Esophagus squamous epithelium (tissue), 5 donors: ENCODE measurements at places on chromosomes 16 and 17.
A peak's percentile ranks its signal among the peaks of the same experiment; 100 is the strongest.

- no peak overlapping the region for H3K4me3 ChIP-seq
- H3K27ac ChIP-seq: no peak overlapping the region
- peaks cover 3% of the 10 kb centered on the region for H3K27me3 ChIP-seq
- no peaks in the 10 kb centered on the region for H3K4me1 ChIP-seq
- no peak for DNase-seq
Measured at GRCh38 chr16:78552716-78553115, 453.3 kb downstream of the WWOX start.

DNA sequence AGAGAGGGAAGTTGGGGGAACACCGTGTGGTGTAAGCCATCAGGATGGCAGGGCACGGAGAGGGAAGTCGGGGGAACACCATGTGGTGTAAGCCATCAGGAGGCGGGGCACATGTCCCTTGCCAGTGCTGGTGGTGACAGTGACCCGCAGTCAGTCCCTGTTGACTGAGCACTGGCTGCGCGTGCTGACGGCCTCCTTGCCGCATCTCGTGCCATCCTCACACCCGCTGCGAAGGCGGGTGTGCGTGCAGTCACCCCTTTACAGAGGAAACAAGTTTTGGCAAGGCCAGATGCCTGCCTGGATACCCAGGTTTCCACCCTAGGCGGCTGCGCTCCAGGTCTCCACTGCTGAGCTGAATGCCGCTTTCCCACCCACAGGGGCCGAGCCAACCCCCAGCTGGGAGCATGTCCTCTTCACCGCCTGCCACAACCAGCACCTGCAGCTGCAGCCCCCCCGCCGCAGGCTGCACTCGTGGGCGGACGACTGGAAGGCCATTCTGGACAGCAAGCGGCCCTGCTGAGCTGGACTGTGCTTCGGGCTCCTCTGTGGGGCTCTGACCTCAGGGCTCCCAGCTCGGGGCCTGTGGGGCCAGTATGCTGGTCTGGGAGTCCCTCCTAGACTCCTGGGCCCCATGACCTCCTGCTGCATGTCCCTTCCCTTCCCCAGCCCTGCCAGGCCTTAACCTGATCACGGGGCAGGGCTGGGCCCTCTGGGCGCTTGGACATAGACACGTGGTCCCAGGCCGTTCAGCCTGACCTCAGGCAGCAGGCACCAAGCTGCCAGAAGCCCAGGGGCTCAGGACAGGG is 43.5 kb downstream of the NT5M start:
- no peak for DNase-seq
- no peak overlapping the region for H3K27ac ChIP-seq
- no peak overlapping the region for H3K4me3 ChIP-seq
- H3K27me3 ChIP-seq: no peaks in the 10 kb centered on the region
- no peaks in the 10 kb centered on the region for H3K4me1 ChIP-seq

DNA sequence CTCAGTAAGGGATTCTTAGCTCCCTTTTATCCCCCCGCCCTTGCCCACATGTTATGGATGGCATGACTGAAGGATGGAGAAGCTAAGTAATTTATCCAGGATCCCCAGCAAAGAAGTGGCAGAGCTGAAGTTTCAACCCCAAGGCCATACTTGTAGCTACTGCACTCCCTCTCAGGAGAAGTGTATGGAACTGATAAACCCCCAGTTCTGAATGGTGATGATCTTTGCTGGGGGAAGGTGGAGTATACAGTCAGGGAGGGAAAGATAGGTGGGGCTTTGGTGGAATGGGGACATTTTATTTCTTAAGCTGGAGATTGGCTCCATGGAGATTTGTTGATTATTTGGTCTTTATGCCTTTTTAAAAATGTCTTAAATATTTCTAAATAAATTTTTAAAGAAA is 58.3 kb downstream of the TNRC6C start:
- H3K4me3 ChIP-seq: no peak overlapping the region
- no peak overlapping the region for H3K27ac ChIP-seq
- H3K36me3 ChIP-seq: no peaks in the 10 kb centered on the region
- H3K4me1 ChIP-seq: peaks cover 8% of the 10 kb centered on the region

DNA sequence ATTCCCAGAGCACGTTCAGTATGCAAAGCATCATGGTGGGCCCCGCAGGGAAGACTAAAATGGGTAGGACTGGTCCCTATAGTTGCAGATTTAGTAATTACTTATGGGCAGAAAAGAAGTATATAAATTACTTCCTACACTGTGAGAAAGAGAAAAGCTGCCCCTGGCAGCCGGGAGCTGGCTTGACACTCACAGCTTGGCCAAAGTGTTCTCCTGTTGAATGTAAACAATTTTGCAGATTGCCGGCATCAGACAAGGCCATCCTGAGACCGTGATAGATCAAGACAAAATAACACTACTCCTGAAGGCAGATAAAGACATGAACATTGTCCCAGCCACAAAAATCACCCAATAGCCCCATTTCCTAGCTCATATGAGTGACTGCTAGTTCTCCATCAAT is 98.5 kb downstream of the MARF1 start:
- H3K4me3 ChIP-seq: no peak overlapping the region
- H3K27me3 ChIP-seq: no peaks in the 10 kb centered on the region
- no peak for DNase-seq
- no peaks in the 10 kb centered on the region for H3K4me1 ChIP-seq

GRCh38 chr17:37490638-37491614 is 1.2 kb downstream of the DUSP14 start:
- no peak for DNase-seq
- peak overlapping the region; percentile 91 for H3K4me3 ChIP-seq
- H3K36me3 ChIP-seq: no peaks in the 10 kb centered on the region

GRCh38 chr16:55418586-55418985 is 60.4 kb upstream of the MMP2 start:
- peaks cover 47% of the 10 kb centered on the region for H3K27me3 ChIP-seq
- H3K36me3 ChIP-seq: no peaks in the 10 kb centered on the region
- H3K4me1 ChIP-seq: no peaks in the 10 kb centered on the region
- no peak for DNase-seq

DNA sequence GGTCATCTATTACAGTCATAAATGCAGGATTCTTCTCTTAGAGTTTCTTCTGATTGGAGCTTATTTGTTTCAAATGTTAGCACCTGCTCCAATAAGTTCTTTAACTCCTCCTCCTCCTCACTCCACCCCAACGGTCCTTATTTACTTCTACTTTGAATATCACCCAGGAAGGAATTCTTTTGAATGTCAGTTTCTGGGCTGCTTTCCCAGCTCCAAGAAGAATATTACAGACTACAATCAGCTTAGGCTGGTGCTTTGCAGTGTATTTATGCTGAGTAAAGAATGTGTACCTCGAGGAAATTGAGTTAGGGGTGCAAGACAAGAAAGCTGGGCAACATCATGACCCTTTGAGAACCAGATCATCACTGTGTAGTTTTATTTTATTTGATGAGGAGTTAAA is 30.8 kb downstream of the MAP3K3 start:
- H3K36me3 ChIP-seq: no peaks in the 10 kb centered on the region
- H3K4me3 ChIP-seq: no peak overlapping the region
- no peak overlapping the region for H3K27ac ChIP-seq
- no peaks in the 10 kb centered on the region for H3K27me3 ChIP-seq

GRCh38 chr17:78133971-78134898 is 3.7 kb downstream of the TMC8 start:
- no peaks in the 10 kb centered on the region for H3K36me3 ChIP-seq
- no peaks in the 10 kb centered on the region for H3K27me3 ChIP-seq
- DNase-seq: no peak

DNA sequence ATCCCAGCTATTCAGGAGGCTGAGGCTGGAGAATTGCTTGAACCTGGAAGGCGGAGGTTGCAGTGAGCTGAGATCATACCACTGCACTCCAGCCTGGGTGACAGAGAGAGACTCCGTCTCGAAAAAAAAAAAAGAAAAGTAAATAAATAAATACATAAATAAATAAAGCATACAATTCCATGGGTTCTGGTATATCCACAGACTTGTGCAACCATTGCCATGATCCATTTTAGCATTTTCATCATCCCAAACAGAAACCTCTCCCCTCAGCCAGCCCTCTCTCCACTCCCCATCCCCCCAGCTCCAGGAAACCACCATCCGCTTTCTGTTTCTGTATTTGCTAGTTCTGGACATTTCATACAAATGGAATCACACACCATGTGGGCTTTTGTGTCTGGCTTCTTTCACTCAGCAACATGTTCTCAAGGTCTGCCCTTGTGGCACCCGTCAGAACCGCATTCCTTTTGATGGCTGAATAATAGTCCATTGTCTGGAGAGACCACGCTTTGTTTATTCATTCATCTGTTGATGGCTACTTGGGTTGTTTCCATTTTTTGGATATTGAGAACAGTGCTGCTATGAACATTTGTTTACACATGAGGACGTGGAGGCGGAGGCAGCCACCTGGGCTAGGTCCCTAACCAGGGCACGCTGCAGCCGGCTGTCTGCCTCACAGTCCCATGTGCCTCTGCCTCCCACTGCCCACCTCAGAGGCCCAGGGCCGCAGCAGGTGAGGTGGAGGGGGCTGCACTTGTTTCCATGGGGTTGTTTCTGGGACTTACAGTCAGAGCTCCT is 76.2 kb downstream of the NT5M start:
- no peak overlapping the region for H3K27ac ChIP-seq
- no peaks in the 10 kb centered on the region for H3K27me3 ChIP-seq
- no peaks in the 10 kb centered on the region for H3K36me3 ChIP-seq

- no peak overlapping the region for H3K4me3 ChIP-seq
- peaks cover 45% of the 10 kb centered on the region for H3K27me3 ChIP-seq
- H3K36me3 ChIP-seq: no peaks in the 10 kb centered on the region
- H3K27ac ChIP-seq: no peak overlapping the region
- no peak for DNase-seq
Measured at GRCh38 chr16:71357681-71358080, 842 bp upstream of the CALB2 start.

- no peak overlapping the region for H3K27ac ChIP-seq
- H3K27me3 ChIP-seq: no peaks in the 10 kb centered on the region
- no peak for DNase-seq
- H3K4me3 ChIP-seq: no peak overlapping the region
- no peaks in the 10 kb centered on the region for H3K36me3 ChIP-seq
Measured at GRCh38 chr16:12543700-12544476, 259.8 kb downstream of the CPPED1 start.

DNA sequence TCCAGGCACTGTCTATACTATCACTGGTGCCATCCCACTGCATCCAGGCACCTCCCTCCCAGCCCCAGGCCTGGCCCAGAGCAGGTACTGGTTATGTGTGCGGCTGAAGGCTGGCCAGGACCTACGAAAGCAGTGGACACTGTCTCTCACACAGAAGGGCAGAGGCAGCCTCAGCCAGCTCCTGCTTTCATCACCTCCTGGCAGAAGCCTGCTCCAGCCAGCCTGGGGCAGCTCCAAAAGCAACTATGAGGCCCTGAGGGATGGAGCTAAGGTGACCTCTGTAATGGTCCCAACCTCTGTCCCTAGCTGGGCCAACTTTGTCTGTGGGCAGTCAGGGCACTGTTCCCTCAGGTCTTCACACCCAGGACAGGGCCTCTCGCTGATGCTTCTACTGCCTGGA is 18.8 kb downstream of the HSD11B2 start:
- H3K27ac ChIP-seq: no peak overlapping the region
- H3K36me3 ChIP-seq: peaks cover under 1% of the 10 kb centered on the region
- H3K4me3 ChIP-seq: no peak overlapping the region
- no peaks in the 10 kb centered on the region for H3K27me3 ChIP-seq
- H3K4me1 ChIP-seq: peaks cover 46% of the 10 kb centered on the region

- H3K27ac ChIP-seq: no peak overlapping the region
- no peak overlapping the region for H3K4me3 ChIP-seq
- H3K27me3 ChIP-seq: no peaks in the 10 kb centered on the region
- H3K36me3 ChIP-seq: no peaks in the 10 kb centered on the region
- DNase-seq: no peak
- H3K4me1 ChIP-seq: no peaks in the 10 kb centered on the region
Measured at GRCh38 chr17:34090593-34090992, 164.5 kb upstream of the CCL2 start.

- DNase-seq: no peak
- H3K27me3 ChIP-seq: peaks cover 15% of the 10 kb centered on the region
Measured at GRCh38 chr16:31329671-31330552, 25.1 kb upstream of the ITGAX start.

GRCh38 chr16:89786474-89787364 is 29.7 kb downstream of the FANCA start:
- H3K27ac ChIP-seq: no peak overlapping the region
- H3K4me3 ChIP-seq: no peak overlapping the region
- no peaks in the 10 kb centered on the region for H3K27me3 ChIP-seq
- no peaks in the 10 kb centered on the region for H3K4me1 ChIP-seq
- H3K36me3 ChIP-seq: no peaks in the 10 kb centered on the region
- DNase-seq: no peak

DNA sequence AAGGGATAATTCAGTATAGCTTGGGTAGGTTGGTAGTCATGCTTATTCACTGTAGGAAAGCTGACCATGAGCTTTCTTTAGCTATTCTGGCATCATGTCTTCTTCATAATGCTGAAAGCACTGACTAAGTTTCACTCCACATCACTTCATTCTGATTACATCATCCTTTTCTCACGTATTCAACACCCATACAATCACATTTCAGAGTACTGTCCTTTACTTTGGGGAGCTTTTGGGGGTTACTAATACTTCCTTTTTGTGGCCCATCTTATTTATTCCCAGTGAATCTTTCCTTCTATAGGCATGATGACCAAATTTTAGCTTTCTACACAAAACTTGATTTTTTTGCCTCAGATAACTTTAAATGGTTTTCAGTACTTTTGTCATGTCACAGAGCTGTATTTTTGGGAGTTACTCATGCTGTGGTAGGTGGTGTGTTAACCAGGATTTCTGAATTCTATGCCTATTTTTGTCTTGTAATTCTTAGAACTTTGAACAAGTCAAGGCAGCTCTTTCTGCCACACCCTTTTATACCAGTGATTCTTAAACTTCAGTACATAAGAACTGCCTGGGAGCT is 23.5 kb downstream of the TADA2A start:
- H3K36me3 ChIP-seq: peaks cover 8% of the 10 kb centered on the region
- no peaks in the 10 kb centered on the region for H3K27me3 ChIP-seq
- H3K4me3 ChIP-seq: no peak overlapping the region
- H3K4me1 ChIP-seq: no peaks in the 10 kb centered on the region

GRCh38 chr17:28216052-28216451 is 102.9 kb upstream of the TMEM97 start:
- no peaks in the 10 kb centered on the region for H3K36me3 ChIP-seq
- no peaks in the 10 kb centered on the region for H3K27me3 ChIP-seq
- DNase-seq: no peak
- H3K27ac ChIP-seq: no peak overlapping the region
- no peak overlapping the region for H3K4me3 ChIP-seq

- no peaks in the 10 kb centered on the region for H3K4me1 ChIP-seq
- H3K36me3 ChIP-seq: no peaks in the 10 kb centered on the region
- H3K27me3 ChIP-seq: no peaks in the 10 kb centered on the region
- H3K27ac ChIP-seq: no peak overlapping the region
- DNase-seq: no peak
Measured at GRCh38 chr16:17511340-17511739, 40.6 kb upstream of the XYLT1 start.
